ENCODE measurements at places on chromosomes 2 and 18.

- no peak for DNase-seq
Measured at GRCh38 chr2:150983314-150983897, 278.3 kb downstream of the RBM43 start.

DNA sequence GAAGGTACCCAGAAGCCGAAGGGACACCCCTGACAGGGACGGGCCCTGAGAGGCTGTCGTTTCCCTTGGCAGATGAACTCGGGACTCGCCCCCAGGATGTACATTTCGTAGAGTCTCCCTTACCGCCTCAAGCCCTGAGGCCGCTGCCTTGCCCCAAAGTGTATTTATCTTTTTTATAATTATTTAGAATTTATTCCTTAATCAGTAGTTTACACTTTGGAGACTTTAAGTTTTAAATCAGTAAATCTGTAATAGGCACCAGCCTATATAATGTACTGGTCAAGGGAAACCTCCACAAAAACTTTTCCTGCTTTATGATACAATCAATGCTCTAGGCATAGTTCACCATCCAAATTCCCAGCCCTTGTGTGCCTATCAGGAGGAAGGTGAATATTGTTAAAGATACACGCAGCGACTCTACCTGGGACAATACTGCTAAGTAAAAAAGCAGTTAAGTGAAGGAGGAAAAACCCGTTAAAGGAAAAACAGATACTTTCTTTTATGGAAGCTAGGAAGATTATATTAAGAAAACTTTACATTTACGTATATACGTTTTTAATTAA, 848 bp downstream of the VRK2 start:
- DNase-seq, result peak; percentile 16

DNA sequence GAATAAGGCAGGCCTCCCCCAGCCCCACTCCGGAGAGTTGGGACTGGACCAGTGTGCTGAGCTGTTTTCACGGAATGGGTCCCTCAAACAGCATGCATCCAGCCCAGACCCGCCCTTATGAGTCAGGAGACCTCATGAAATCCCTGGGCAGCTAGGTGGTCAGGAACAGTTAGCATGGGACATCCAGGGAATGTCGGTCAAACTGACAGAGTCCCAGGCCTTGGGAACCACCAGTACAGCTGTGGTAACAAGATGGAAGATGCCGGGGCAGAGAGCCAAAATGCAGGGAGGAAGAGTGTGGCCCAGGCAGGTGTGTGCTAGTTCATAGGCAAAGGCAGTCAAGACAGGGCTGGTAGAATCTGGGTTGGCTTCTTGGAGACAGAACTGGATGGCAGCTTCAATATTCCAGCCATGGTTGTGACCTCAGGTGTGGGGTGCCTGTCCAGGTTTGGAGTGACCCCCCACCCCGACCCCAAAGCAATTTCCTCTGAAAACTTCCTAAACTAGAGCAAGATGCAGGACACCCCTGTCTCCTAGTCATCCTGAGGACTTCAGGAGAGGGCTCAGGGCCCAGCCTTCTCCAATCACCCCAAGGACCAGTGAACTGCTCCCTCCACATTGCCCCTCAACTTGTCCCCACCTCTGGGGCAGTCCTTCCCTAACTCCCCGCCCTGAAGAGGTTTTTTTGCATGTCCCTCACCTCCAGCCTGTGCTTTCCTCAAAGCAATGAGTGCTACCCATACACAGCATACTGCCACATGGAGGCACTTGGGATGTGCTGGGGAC, 46.5 kb downstream of the KCNIP3 start:
- DNase-seq, result no peak

- DNase-seq, result no peak
Measured at GRCh38 chr2:209661286-209661894, 110.2 kb upstream of the UNC80 start.

- DNase-seq, result peak; percentile 53
Measured at GRCh38 chr2:23925702-23926289, 1.1 kb downstream of the ATAD2B start.

DNA sequence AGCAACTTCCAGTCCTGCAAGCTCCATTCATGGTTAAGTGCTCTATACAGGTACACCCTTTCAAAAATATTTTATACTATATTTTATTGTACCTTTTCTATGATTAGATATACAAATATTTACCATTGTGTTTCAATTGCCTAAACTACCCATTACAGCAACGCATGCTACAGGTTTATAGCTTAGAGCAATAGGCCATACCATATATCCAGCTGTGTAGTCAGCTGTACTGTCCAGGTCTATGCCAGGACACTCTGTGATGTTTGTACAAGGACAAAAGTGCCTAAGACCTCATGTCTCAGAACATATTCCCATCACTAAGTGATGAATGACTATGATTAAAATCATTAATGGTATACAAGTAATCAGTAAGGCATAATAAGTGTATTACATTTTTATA, 368.7 kb downstream of the CMPK2 start:
- no peak for DNase-seq

GRCh38 chr2:37892436-37893114, 32.5 kb upstream of the RMDN2 start:
- DNase-seq, result no peak

Data from hepatic stellate cell (primary cell).